Hematopoietic multipotent progenitor cell treated with erythropoietin and hydrocortisone succinate and interleukin-3 and kit ligand, for 15 days (in vitro differentiated cells): ENCODE measurements at places on chromosomes 12 and 14.

DNA sequence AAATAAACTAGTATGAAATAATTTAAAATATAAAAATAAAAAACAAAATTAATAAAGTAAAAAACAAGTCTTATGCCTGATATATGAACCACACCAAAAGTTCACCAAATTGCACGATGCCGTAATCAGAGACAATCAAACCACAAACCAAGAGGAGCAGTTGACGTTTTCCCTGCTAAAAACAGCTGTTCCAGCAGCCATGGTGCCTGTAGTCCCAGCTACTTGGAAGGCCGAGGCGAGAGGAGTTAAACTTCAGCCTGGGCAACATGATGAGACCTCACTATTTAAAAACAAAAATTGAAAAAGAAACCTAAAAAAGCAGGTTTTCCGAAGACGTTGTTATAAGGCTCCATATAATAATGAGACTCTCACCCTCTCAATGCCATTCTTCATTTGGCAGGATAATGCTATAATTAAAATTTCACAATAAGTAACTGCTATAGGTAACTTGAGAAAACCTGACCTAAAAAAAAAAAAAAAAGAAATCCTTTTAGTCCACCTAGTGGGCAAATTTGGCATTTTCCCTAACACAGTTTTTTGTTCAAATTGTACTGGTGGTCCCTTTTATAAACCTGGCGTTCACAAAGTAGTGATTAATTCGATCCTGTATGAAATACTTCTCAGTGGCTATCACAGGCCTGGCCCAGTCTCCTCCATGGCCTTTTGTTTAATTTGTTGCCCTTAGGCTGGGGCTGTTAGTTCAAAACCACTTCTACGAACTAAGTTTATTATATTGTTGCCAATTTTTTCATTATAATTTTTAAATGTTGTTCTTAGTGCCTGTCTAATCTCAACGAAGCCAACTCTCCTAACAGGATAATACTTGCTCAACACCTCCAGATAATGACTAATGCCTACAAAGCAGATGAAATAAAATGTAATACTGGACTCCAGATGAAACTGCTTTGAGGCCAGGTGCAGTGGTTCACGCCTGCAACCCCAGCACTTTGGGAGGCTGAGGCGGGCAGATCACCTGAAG is 62.1 kb downstream of the TNFAIP2 start:
- DNase-seq = peak; percentile 59

DNA sequence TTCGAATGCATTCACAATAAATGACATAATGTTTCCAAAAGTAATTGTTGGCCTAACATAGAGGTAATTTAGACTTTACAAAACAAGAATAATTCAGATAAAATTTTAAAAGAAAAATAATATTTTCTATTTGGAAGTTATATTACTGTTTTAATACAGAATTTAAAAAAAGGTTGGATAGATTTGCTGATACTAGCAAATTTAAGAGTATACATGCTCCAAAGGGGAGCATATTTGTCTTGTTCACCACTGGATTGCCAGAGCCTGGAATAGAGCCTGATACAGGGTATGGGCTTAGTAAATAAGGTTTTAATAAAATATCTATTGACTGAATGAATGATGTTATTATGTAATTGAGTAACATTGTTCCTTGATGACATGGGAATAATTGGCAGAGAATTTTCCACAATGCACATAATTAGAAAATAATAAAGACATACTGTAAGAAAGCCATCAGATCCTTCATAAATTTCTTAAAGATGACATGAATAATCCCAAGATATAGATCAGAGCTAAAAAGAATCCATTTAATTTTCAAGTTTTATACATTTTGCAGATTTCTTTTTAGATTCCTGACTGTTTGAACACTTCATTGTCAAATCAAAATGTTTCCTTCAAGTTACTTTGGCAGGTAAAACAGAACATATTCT is 305.3 kb downstream of the SLC6A15 start:
- no peak for DNase-seq

DNA sequence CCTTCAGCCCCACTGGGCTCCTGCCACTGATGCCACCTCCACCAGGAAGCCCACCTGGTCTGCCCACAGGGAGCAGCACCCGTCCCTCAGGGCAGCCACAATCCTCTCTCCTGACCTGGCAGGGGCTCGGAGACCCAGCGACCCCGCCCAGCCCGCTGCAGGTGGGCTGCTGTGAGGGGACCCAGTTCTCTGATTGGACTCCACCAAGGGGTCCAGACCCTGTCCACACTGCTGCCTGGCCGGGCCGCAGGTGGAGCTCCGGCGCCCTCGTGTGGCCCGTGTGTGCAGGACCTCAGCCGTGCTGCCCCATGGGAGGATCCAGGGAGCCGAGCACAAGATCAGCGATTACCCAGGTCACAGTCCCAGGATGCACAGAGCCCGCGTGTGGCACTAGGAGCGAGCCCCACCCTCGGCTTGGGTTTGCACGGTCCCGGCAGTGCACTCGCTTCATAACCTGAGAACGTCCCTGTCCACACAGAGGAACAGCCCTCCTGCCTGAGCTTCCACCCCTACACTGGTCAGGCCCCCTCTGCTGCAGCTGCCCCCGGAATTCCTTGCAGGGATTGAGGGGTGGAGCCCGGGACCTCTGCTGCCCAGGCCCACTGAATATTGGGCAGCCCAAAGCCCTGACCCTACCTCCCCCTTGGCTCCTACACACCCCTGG is 35.4 kb upstream of the TMEM179 start:
- DNase-seq = peak; percentile 52

DNA sequence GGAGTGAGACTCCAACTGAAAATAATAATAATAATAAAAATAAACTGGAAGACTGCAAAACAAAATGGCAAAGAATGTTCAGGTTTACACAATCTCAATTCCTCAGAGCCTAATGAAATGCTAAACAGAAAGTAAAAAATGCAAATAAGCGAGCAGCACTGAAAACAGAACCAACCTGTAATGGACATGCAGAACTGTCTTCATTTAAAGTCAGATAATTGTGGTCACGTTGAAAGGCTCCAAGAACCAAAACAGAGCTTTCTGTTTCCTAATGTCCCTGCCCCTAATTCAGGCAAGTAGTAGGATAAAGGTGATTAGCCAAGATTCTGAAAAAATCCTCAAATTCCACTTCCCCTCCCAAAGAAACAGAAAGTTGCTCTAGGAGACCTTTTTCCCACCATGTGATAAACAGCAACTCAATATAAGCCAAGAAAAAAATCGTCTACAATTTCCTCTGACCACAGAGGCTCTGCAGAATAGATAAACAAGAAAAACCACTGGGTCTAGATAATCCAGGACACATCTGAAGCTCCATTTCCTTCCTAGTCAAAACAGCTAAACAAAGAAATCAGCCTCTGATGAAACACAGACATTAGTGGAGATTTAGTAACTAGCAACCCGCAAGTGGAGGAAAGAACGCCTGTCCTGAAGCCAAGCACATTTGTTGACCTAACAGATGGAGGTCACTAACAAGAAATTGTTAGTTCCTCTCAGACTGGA is 3.0 kb downstream of the MIS18BP1 start:
- no peak for DNase-seq

- DNase-seq = no peak
These were observed 55.8 kb upstream of the LIMA1 start for GRCh38 chr12:50338920-50339645.

GRCh38 chr12:68557011-68557730 is 53.5 kb upstream of the RAP1B start:
- no peak for DNase-seq

GRCh38 chr14:77882636-77883035 is 82.7 kb downstream of the ADCK1 start:
- no peak for DNase-seq

DNA sequence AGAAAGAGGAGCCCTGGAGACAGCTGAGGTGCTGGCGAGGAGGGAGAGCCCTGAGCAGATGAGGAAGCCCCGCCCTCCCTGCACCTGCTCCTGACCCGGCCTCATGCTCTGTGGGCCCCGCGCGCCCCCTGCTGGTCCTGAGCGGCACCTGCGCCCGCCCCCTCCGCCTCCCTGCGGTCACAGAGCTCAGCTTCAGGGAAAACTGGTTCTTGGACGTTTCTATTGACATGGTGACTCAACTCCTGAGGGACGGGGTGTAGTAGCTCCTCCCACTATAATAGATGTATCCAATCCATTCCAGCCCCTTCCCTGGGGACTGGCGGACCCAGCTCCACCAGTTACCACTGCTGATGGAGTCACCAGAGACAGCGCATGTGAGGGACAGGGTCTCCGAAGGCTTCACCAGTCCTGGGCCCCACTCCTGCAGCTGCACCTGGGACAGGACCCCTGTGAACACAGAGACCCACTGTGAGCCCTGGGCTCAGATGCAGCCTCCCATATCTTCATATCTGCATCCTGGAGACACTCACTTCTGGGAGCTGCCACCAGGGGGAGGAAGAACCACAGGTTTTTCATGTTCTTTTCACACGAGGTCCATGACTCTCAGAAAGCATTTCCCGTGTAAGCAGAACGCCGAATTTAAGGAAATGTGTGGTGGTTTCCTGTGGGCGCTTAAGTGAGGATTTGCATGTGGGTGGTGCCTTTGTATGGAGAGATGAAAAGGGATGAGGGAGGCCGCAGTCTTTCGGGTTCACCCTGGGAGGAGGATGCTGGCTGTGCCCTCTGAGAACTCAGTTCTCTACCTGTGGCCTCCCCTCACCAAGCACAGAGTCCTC is 1346.4 kb downstream of the TMEM121 start:
- DNase-seq = peak; percentile 67

DNA sequence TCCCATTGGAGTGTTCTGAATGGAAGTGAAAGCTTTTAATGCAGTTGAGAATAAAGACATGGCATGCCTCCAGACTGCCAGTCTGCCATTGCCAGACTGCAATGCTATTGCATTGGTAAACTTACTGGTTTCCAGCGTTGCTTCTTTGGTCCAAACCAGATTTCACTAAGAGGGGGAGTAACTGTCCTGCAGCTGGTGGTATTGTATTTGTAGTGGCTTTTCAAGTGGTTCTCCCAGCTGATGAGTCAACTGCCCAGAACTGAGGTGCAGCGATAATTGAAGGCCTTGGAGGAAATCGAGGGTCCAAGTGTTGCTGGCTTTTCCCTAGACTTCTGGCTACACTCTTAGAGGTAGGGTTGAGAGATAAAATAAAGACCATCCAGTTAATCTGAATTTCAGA is 31.9 kb downstream of the ERG28 start:
- DNase-seq = no peak

DNA sequence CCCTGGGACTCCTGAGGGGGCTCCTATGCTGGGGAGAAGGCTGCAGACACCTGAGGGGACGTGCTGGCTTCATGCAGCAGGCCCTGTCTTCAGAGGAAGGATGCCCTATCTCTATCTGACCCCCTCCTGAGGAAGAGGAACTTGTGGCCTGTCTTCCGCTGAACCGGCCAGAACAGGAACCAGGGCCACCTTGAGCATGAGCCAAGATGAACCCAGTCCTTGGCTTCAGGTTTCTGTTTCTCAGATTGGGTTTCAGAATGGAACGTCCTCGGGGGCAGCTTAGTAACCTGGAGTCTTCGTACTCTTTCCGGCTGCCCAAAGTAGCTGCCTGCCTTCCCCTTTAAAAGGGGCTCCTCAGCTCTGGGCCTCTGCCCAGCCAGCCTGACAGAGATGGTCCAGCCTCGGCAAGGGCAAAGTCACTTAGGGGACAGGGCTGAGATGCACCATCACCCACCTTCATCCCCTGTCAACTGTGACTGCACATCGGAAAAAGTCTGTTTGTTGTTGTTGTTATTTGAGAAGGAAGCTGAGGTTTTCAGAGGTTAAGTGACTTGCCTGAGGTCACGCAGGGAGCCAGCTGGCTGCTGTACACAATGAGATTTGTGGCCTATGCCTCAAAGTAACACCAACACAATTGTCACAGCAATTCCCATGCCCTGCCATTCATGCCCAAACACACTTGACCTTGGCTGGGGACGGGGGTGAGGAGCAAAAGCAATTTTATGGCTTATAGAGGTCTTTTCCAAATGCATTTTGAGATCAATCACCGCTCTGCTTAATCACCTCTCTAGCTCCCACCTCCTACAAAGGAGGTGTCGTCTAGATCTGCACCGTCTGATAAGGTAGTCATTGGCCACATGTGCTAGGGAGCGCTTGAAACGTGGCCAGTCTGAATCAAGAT is 13.4 kb downstream of the ASB2 start:
- DNase-seq = no peak

DNA sequence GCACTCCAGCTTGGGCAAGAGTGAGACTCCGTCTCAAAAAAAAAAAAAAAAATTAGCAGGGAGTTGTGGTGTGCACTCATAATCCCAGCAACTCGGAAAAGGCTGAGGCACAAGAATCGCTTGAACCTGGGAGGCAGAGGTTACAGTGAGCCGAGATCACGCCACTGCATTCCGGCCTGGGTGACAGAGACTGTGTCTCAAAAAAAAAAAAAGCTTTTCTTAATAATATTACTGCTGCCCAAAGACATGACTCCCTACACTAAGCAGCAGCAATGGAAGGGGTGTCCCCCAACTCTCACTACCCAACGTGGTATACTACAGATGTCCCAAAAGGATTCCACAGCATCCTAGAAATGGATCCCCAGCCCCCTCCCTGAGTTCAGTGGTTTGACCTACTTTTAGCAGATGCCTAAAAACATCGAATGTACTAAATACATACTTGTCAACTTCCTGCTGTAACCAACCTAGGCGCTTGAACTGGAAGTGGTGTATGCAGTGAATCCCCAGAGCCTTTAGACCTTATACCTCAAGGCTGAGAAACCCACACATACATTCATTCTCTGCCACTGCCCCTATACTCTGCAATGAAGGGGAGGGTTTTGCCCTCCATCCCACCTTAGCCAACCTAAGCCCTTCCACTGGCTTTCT is 8.5 kb upstream of the FKBP11 start:
- no peak for DNase-seq
